RKO (cell line): ENCODE measurements at places on chromosomes 2 and 18.

DNA sequence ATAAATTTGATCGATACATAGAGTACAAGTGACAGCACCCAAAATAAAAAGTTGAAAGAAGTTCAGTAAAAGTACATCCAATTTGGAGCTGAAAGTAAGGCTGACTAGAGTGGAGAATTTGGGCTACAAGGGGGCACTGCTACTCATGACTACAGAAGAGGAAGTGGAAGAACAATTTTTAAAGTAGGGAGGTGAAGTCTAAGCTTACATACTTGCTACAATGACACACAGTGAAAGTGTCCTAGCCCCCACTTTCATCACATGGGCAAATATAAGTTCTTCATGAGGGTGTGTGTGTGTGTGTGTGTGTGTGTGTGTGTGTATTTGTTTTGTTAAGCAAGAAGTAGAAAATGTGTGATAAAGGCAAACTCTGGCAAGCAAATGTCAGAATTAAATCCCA lies 45.7 kb downstream of the MAP3K2 start:
- DNase-seq = no peak

- no peak for DNase-seq
Measured at GRCh38 chr2:129192841-129193253, 786.6 kb upstream of the RAB6C start.

DNA sequence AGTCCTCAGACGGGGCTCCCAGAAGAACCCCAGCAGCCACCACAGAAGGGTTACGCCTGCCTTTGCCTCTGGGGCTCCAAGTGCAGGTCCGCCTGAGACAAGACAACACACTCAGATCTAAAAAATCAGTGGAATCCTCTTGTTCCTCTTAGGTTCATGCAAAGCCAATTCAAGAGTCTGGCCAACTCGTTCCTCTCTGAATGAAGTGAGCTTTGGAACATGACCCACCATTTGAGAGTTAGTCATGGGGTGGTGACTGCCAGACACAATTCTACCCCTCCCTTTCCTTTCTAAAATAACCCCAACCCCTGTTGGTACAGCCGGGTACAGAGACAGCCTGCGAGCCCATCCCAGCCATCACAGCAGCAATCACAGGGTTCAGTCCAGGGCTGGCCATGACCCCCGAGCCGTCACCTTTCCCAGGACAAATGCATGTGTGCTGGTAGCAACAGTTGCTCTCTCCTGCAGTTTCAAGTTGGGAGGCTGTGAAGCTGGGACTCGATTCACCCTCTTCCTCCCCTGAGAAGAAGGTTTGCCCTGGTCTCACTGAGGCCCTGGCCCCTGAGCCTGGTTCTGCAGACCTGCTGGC lies 183.1 kb upstream of the SH3BP4 start:
- DNase-seq = no peak

DNA sequence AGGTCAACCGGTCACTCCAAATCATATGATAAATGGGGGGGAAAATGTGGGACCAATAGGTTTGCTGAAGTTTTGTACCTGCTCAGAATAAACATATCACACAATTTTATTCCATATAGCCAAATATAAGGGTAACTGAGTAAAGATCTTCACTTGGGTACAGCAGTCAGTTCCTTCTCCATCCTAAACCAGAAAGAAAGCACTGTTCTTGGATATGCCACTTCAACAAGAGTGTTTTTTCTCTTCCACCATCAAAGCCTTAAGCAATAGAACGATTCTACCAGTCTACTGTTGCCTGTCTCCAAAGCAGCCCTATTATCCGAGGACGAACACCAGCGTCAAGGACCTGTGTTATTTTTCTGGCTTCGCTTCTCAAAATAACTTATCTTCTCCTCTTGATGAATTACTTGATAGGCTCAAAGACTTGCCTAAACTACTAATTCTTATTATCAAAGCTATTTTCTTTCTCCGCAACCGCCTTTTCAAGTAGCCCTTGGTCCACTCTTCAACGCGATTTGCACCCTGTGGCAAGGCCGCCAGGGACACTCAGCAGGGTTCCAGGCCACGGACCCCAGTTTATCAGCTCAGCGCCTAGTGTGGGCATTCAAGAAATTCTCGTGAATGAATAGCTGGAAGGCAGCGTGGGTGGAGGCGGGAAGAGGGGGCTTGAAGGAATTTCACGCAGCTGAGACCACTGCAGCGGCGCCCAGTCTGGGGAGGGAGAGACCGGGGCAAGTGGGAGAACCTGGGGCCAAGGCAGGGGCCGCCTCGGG lies 646 bp downstream of the ALS2 start:
- DNase-seq = peak; percentile 58

GRCh38 chr2:148022351-148022750 lies 1.5 kb downstream of the MBD5 start:
- no peak for DNase-seq

- peak; percentile 57 for DNase-seq
Measured at GRCh38 chr2:126634273-126634861, 21.6 kb upstream of the GYPC start.

GRCh38 chr18:68738564-68738963 lies 23.7 kb upstream of the TMX3 start:
- DNase-seq = no peak

DNA sequence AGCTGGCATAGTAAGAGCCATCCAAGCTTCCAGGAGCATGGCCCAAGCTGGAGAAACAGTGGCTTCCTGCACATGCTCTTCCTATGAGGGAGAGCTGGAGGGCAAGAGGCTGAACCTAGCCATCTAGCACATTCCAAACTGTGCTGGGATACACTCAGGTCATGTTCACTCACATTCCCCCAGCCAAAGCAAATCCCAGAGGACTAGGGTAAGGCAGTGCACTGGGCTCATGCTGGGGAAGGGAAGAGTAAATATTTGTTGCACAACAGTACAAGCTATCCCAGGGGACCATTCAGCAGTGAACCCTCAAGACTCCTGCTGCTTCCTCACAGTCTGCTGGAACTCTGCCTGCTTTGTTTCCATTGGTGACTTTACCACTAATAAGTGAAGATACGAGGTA lies 20.7 kb upstream of the GYPC start:
- DNase-seq = no peak

- no peak for DNase-seq
Measured at GRCh38 chr2:239263231-239263630, 137.6 kb downstream of the HDAC4 start.
